ENCODE measurements at places on chromosomes 2 and 18.

- DNase-seq: no peak
Observed at GRCh38 chr2:218123986-218124385, 1.8 kb upstream of the CXCR2 start.

DNA sequence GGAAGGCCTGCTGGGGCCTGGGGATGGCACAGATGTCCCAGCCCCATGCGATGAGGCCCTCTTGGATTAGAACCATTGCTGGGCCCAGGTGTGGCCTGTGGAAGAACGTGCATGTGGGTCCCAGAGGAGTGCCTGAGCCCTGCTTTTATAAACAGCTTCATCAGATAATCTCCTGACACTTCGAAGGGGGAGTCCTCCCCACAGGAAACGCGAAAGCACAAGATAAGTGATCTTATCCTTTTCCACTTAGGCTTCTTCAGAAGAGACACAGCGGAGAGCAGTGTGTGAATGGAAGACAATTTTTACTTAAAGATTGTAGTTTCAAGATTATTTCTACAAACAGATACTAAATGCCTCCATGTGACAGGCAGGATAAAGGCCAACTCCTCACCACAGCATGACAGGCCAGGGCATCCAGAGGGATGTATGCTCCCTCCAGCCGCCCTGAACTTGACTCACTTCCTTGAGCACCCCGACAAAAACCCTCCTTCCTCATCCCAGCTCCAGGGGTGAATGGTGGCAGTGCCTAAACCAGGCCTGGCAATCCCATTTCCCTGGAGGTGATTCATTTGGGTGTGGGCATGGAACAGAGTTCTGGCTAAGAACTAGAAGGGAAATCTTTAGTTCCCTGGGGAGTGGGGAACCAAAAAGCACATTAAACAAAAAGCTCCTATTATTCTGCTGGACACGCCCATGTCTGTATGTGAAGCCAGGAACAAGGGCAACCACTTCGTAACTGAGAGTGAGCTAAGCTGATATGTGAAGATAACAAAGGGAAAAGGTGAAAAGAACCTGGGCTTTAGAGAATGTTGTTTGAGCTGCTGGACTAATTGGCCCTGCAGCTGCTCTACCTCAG is 56.2 kb upstream of the TMEM163 start:
- DNase-seq: no peak

DNA sequence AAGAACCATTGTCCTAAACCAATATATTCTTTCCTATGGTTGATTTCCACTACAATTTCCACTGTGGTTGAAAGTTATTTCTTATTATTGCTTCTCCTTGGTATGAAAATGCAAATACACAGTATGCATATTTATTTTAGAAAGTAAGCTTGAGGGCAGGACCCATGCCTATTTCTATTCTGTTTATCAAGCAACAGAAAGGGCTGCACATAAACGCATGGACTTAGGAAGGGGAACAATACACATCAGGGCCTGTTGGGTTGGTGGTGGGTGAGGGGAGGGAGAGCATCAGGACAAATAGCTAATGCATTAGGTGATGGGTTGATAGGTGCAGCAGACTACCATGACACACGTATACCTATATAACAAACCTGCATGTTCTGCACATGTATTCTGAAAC is 20.7 kb downstream of the SLC4A3 start:
- DNase-seq: no peak

GRCh38 chr18:67581178-67581577 is 64.7 kb upstream of the DSEL start:
- DNase-seq: no peak

- DNase-seq: no peak
Observed at GRCh38 chr2:71826826-71827523, 320.7 kb downstream of the CYP26B1 start.

- no peak for DNase-seq
Observed at GRCh38 chr2:128448331-128449225, 129.9 kb upstream of the HS6ST1 start.

GRCh38 chr2:56763683-56764082 is 579.9 kb downstream of the CCDC85A start:
- no peak for DNase-seq

- no peak for DNase-seq
Observed at GRCh38 chr2:197943731-197944130, 139.3 kb downstream of the PLCL1 start.

DNA sequence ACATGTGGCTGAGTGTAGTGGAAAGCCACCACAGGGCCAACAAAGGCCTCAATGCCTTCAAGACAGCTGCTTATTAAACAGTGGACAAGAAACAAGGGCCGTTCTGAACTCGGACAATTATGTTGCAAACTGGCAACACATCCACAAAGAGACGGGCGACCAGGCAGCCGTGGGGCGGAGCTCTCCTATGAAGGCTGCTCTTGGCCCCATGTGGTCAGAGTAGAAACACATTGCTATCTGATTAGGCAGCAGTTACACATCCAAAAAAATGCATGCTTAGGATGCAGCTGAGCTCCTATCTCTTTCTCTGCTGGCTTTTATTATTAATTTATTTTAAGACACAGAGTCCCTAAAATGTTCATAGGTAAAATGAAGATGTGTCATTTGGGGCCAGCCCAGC is 163.4 kb downstream of the TMEM163 start:
- DNase-seq: no peak

DNA sequence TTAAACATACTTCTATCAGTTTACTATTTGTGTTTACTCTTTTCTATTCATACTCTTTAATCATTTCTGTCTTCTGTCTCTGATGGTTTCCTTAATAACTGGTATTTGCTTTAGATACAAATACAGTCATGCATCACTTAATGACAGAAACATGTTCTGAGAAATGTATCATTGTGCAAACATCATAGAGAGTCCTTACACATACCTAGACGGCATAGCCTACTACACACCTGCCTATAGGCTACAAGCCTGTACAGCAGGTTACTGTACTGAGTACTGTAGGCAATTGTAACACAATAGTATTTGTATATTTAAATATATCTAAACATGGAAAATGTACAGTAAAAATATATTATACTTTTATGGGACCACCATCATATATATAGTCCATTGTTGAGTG is 36.3 kb downstream of the VSNL1 start:
- no peak for DNase-seq

DNA sequence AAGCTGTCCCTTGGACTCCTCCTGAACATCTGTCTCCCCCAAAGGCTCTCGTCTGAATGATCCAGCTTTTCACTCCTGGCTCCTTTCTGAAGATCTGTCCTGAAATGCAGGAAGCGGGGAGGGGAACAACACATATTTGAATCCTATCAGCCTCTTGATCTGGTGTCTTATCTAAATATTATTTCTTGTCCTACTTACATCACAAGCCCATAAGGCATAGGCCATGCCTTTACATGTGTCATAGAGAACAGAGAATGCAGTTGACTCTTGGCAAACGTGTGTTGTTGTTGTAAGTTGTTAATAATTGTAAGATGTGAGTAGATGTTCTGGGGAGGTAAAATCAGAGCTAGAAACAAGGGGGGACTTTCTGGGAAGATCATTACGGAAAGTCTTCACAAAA is 57.4 kb downstream of the GATA6 start:
- no peak for DNase-seq

GRCh38 chr2:221088506-221088905 is 483.6 kb downstream of the EPHA4 start:
- DNase-seq: no peak

- DNase-seq: no peak
Observed at GRCh38 chr18:72181241-72181764, 362.8 kb downstream of the CBLN2 start.

DNA sequence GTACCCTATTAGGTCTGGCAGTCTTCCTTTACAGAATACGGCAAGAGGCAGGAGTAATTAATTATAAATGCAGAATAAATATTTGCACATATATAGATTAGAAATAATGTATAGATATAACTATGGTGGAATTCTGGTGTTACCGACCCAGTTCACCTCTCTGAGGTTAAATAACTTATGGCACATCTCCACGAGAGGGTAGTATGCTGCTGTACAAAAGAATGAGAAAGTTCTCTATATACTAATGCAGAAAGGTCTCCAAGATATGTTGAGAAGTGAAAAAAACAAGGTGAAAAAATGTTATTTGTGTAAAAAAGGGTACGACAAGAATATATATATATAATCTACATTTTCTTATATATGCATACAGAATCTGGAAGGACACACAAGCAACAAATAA is 40.8 kb downstream of the MC2R start:
- no peak for DNase-seq

DNA sequence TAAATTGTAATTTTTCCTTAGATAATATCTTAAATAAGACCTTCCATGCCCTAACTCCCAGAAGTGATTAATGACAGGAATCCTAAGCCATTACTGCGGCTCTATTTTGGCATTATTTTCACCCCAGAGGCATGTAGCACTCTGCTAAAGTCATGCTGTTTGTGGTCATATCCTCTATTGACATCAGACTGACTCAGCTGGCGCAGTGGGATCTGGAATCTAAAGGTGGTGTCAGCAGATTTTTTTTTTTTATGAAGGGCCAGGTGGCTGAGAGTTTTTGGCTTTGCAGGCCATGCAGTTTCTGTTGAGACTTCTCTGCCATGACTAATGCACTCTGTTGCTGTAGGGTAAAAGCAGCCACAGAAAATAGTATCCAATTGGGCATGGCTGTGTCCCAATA is 64.1 kb upstream of the ACVR1C start:
- DNase-seq: no peak

- DNase-seq: no peak
Observed at GRCh38 chr18:10264260-10264659, 190.2 kb upstream of the APCDD1 start.

GRCh38 chr2:242054881-242055801 is 185.6 kb downstream of the RTP5 start:
- no peak for DNase-seq

DNA sequence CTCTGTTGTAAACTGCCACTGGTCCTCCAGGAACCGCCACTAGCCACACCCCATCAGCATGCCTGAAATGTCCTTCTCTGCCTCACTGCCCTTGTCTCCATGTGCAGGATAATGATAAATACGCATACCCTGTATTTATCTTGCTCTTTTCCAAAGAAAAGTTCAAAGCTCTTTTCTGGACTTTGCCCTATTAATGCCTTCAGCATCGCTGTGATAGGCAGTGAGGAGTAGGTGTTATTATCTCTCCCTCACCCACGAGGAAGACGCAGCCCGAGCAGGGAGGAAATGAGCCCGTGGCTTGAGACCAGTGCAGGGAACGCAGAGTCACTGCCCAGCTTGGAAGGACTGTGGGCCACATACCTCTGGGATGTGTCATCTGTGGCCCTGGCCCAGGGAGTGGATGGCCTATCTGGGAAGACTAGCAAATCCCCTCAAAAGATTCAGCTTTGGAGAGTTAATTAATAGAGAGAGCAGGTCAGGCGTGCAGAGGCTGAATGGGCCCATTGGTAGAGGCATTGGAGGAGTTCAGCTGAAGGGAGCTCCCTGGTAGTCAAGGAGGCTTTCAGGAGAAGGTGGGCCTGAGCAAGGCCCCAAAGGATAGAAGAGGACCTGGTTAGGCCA is 39.5 kb upstream of the MCFD2 start:
- DNase-seq: no peak

- DNase-seq: no peak
Observed at GRCh38 chr2:64832936-64833335, 156.3 kb upstream of the SLC1A4 start.

DNA sequence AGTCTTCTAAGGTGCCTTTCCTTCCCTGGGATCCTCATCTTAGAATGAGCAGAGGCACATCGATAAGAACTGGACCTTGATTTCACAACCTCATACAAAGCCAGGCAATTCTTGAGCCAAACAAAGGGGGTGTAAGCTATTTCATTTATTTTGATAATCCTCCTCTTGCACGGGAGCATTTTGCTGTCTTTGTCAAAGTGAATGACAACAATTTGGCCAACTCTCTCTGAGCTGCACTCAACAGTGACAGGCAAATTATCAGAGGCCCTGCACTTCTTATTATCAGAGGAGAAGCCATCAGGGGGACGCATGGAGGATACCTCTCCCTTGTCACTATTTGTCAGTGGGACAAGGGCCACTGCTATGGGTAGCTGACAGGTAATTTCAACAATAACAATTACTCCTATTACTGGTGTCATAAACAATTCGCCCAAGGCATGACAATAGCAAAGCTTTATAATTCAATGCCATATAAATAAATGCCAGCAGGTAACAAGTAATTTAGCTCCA is 260.4 kb downstream of the MEIS1 start:
- DNase-seq: no peak

- DNase-seq: no peak
Observed at GRCh38 chr18:11840493-11840892, 10.7 kb upstream of the CHMP1B start.

- DNase-seq: peak; percentile 75
Observed at GRCh38 chr2:160427629-160428404, 65.8 kb downstream of the RBMS1 start.

DNA sequence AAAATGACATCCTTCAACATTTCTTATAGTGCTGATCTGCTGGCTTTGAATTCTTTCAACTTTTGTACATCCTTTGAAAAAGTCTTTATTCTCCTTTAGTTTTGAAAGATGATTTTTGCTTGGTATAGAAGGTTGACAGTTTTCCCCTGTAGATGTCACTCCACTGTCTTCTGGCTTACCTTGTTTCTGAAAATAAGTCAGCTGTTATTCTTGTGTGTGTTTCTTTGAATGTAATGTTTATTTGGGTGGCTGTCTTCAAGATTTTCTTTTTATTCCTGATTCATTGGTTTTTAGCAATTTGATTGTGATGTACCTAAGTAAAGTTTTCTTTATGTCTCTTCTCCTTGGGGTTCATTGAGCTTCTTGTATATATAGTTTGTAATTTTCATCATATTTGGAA is 47.6 kb downstream of the ACTR3 start:
- no peak for DNase-seq

GRCh38 chr2:196318517-196319377 is 147.4 kb upstream of the STK17B start:
- no peak for DNase-seq

DNA sequence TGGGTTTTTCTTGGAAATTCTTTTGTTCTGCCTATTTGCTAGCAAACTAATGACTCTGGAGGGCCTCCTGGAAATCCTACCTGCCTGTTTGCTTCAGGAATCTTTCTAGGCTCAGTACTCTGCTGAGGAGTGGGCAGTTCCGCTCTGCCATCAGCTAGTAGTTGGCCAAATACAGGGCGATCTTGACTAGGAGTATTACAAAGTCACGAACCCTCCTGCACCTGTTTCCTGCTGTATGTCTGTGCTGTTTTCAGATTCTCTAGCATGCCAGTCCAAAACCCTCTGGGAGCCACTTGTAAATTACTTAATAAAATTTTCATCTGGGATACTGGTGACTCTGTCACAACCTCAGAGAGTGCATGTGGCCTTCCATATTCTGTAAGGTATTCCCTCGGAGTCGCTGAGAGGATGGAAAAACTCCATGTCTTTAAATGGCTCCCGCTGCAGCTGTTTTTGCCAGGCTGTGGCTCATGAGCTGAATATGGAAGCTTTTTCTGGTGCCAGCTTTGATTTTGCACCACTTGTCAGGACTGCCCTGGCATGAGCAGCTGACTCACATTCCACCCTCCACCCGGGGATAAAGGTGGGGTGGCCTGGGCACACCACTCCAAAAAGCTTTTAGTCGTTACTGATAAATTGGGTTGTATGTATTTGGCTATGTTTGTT is 123.0 kb downstream of the RTN4 start:
- no peak for DNase-seq

- no peak for DNase-seq
Observed at GRCh38 chr2:101517758-101518271, 42.9 kb upstream of the RFX8 start.
